Adrenal gland (tissue), 19 donors: ENCODE measurements at places on chromosomes 11 and 22. TPM values are rescaled to one million over a fixed set of nuclear protein-coding genes. Genes with fewer than 3 reads are reported as not detected.

DNA sequence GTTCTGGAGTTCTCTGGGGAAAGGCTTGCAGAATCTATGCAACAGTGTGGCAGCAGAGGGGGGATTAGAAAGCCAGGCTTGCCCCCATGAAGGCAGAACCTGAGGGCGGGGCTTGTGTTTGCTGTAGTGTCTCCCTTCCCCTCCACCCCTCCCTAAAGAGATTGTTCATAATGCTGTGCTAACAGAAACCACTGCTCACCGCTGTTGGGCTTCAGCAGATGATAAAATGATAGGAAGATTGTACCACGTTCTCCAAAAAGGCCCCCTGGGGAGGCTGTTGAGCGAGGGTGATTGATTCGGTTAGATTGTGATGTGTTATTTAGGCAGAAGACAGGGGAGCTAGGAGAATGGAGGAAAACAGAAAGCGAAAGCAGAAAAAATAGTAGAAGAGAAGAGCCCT is 215.2 kb upstream of the NCAM1 start:
- DNase-seq: no peak

OR2D2 gene
- not detected for polyA plus RNA-seq

GRCh38 chr11:68962527-68963250 is 18.1 kb downstream of the MRGPRD start:
- no peak for DNase-seq

KCNE3 gene
- polyA plus RNA-seq: 1.6 TPM

DNA sequence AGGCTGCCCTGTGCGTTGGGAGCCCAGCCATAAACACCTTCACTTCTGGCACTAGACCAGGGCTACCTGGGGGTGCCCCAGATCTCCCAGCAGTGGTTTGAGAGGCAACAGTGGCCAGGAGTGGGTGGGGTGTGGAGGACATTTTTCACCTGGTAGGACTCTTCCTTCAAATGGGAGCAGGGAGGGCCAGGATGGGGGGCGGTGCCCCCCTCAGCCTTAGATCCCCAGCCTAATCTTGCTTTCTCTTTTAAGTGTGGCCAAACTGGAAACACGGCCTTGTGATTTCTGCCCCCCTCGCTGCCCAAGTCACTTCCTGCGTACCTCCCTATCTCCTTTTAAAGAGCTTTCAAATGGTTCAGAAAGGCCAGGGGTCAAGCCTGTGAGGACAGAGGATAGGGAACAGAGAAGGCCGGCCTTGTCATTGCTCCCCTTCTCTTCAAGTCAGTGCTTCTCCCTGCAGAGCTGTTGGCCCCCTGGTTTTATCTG is 800 bp downstream of the KCNJ5 start:
- peak; percentile 61 for DNase-seq

JAM3 gene
- 24.3 TPM for polyA plus RNA-seq

- DNase-seq: no peak
Observed at GRCh38 chr22:47597041-47597440, 834.6 kb downstream of the TBC1D22A start.

DNA sequence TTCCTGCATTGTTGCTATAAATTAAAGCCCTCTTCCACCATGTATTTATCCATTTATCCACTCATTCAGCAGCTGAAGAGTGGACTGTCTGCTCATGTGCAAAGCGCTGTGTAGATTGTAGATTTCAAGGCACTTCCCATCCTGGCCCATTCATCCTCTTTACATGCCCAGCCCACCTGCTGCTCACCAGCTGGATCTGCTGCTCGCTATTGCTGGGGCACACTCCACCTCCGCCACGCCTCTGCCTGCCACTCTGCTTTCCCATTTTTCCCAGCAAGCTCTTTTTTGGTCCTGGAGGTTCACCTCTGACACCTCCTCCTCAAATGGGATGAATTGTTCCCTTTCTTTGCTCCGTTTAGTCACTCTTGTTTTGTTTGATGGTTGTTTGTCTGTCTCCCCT is 48.3 kb downstream of the CEP164 start:
- DNase-seq: no peak

DNA sequence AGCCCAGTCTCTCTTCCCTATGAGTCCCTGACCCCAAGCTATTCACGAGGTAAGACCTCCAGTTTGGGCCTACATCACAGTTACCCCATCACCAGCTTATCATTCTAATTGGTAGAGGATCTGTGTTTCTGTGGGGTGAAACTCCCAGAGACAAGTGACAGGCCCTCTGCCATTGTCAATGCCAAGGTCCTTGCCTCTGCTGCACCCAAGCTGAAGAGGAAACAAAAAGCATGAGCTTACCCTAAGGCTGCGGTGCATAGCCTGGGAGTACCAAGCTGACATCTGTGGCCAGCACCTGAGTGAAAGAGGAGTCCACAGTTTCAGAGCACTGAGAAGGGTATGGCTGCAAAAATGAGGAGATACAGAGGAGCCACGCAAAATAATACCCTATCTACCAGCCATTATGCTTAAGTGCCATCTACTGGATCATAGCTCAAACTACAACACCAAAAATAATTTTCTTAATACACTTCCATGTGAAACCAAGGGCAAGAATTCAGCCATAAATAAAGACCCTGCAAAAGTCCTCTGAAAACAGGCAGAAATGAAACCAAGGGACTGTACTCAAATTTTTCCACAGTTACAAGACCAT is 62.3 kb upstream of the ANO5 start:
- no peak for DNase-seq

MYO18B gene
- 0.09 TPM for polyA plus RNA-seq

OR6M1 gene
- polyA plus RNA-seq: not detected

INS gene
- polyA plus RNA-seq: not detected

DNAJB13 gene
- 0.16 TPM for polyA plus RNA-seq
